ENCODE measurements at places on chromosomes 1 and 21.

- DNase-seq, result no peak
Observed at GRCh38 chr1:41380195-41380594, 19.0 kb downstream of the FOXO6 start.

- DNase-seq, result peak; percentile 18
Observed at GRCh38 chr1:63547621-63548294, 24.4 kb downstream of the EFCAB7 start.

DNA sequence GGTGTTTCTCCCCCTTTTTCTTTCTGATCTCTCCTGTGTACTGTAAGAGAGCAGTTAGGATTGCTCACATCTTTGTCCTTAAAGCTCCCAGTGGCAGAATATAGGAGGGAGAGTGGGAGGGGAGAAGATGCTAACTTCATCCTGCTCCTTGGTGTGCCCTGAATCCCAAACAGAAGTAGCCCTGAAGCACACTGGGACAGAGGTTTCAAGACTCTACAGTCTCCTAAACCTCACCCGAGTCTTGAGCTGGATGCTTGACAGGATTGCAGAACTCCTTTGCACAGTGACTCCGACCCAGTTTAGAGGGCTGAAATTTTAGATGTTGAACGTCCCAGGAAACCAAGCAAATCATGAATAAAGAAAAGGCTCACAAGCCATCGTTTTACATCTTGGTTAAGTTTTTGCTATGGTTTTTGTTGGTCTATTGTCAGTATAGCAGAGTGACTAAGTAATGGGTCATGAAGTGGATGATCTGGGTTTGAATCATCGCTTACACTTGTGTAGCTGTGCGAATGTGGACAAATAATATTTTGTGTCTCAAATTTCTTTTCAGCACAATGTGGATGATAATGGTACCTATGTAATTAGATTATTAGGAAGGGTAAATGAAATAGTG, 37.5 kb downstream of the XCL2 start:
- DNase-seq, result peak; percentile 34

DNA sequence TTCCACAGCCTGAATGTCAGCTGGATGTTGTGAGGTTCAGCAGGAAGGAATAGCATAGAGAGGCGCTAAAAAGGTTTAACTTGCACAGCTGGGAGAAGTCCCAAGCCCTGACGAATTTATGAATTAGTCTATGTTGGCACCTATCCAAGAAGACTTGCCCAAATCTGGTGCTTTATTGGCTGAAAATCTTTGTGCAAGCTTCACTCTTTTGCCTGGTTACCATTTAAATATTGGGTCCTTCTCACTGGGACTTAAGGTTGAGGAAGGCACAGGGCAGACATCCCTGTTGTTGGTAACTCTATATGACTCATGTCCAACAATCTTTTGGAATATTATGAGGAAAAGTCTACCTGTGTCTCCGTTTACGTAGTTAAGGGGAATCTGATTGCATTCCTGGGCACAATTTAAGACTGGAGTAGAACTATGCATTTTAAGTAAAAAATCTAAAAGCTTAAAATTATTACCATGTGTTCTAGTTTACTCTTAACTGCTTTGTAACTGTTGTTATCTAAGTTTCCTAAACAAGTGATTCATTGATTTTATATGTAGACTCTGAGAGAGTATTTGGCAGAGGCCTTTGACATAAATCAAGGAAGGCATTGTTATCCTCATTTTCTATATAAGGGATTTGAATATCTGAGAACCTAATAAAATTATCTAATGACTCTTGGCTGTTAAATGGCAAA, 181.7 kb upstream of the DPYD start:
- peak; percentile 54 for DNase-seq

- no peak for DNase-seq
Observed at GRCh38 chr1:231407547-231408396, 14.3 kb downstream of the EGLN1 start.

GRCh38 chr1:6070450-6070974, 24.8 kb downstream of the KCNAB2 start:
- no peak for DNase-seq

All from COLO829 (cell line).